ENCODE measurements at places on chromosomes 3 and 15.

- no peak for DNase-seq
These were observed at the start of gene CPLX3 for GRCh38 chr15:74826364-74826819. TSS of gene CPLX3 (plus strand) at chr15:74826627. CDS start at chr15:74826704, 77 bp downstream.

DNA sequence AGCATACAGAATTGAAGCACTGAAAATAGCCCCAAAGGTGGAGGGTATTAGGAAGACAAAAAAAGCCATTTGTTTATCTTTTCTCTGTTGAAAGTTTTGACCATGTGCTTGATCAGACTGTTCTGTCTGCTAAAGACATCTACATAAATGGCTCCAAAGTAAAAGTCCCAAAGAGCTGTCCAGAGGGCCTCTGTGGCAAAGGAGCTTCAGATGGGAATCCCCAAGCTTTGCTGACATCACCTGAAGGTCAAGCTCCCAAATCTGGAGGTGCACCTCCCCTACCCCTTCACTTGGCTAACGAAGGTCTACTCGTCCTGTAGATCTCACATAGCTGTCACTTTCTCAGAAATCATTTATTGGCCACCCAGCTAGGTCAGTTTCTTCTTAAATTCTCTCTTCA lies 194.6 kb upstream of the SLC2A2 start:
- DNase-seq = no peak

DNA sequence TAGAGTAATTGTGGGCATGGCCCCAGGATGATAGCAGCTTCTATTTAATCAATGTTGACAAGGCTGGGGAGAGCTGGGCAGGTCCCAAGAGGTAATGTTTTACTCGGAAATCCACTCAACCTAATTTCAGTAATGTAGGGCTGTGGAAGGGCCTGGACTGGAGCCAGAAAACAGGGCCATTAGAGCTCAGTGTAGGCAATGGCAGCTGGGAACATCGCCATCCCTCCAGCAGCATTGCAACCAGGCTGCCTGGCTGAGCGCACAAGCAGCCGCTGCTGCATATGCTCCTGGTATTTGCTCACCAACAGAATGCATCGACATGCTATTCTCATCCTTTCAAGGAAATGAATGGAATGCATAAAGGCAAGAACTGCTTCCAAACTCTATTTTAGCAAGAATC lies 90.0 kb downstream of the GAP43 start:
- peak; percentile 87 for DNase-seq

DNA sequence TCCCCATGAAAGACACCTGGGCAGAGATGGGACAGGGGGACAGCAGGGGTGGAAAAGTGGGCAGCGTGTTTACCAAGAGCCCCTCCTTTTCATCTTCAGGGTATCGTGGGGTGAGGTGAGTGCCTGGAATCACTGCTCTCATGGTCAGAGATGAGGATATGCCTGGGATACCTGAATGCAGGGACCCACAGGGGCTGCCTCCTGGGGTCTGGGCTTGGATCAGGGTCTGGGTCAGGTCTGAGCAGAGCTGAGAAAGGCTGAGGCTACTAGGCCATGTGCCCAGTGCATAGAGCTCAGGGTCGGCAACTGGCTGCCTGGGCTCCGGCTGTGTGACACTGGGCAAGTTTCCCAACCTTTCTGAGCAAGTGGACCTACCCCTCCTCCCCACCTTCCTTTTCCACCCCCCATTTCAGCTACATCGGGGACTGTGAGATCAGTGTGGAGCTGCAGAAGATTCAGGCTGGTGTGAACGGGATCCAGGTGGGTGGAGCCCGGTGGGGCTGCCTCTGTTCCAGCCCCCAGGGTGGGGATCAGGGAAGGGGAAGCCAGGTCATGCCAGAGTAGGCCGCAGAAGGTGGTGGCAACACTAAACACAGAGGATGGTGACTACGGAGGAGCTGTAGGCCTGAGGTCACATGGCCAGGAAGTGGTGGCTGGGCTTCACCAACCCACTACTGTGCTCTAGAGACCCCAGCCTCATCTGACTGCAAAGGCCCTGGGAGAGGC lies 24.5 kb downstream of the ESYT3 start:
- no peak for DNase-seq

DNA sequence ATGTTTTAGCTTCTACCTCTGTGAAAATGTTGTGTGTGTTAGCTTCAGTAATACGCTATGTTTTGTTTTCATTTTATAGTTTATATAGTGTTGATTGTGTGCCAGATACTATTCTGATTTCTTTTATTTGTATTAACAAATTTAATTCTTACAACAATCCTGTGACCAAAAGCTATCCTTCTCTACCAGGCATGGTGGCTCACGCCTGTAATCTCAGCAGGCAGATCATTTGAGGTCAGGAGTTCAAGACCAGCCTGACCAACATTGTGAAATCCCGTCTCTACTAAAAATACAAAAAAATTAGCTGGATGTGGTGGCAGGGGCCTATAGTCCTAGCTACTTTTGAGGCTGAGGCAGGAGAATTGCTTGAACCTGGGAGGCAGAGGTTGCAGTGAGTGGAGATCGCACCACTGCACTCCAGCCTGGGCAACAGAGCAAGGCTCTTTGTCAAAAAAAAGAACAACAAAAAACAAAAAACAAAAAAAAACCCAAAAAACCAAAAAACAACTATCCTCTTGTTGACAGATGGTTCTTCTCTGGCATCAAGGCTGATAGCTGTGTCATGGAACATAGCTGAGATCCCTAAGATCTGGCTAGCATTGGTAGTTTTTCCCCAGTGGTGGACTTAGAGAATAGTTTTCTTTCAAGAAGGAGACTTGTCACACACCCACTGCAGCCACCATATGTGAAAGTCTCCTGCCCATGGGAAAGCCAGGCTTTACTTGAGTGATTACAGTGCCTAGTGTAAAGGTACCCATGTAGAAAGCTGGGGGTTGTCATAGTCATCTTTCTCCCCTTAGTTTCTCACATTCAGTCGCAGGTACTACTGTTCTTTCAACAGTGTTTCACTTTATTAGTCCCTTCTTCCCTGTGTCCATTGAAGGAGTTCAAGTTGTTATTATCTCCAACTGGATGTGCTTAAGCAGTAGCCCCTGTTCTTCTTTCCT lies 116.5 kb downstream of the UBE2E2 start:
- no peak for DNase-seq

- DNase-seq = no peak
These were observed 1069.8 kb downstream of the IGSF11 start for GRCh38 chr3:117964814-117965213.

DNA sequence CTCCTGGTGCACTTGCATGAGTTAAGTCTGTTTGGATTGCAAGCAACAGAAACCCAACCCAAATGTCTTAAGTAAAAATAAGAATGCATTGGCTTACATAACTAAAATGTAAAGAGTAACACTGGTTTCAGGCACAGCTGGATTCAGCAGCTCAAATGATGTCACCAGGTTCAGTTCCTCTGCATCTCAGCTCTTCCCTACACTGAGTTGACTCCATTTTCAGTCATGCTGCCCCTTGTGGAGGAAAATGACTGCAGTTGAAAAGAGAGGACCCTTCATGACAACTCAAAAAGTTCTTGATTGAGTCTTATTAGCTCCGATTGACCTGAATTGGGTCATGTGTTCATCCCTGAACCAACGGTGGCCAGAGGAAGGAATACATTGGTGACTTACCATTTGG lies 138.5 kb upstream of the ABI3BP start:
- no peak for DNase-seq

DNA sequence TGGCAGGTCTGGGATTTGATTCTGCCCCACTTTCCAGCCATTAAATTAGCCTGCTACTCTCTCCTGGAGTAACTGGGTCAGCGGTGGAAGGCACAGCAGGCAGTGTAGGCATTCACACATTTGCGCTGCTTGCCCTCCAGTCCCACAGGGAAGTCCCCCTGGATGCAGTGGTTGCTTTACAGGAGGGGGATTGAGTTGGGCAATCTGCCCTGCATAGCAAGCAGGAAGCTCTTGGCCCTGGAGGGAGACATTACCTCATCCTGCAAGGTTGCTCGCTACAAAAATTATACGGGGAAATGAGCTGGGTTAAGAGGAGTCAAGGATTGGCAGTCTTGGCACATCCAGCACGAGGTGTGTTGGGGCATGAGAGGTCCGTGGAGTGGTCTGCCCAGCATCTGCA lies 14.8 kb downstream of the MCM2 start:
- no peak for DNase-seq

- DNase-seq = no peak
These were observed 611.5 kb downstream of the AGBL1 start for GRCh38 chr15:86691091-86691663.

GRCh38 chr3:183319371-183319770 lies 66.3 kb downstream of the B3GNT5 start:
- DNase-seq = no peak

- DNase-seq = no peak
These were observed 21.7 kb upstream of the GPR160 start for GRCh38 chr3:170016057-170016456.

GRCh38 chr15:92645731-92646130 lies 9.8 kb downstream of the FAM174B start:
- no peak for DNase-seq

- DNase-seq = no peak
These were observed 17.5 kb downstream of the MAP1A start for GRCh38 chr15:43534897-43535296.

DNA sequence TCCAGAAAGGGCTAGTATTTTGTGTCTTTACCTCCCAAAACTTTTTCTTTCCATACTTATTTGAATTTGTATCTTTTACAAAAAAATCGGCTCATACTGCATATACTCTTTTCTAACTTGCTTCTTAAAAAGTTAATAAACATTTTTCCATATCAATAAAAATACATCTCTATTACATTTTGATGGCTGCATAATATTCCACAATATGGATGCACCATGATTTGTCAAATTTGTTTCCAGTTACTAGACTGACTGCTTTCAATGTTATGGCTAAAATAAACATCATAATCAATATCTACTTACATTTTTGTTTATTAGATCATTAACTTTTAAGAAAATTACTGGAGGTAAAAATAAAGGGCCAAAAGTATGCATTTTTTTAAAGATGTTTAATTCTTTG lies 121.7 kb downstream of the MEIS2 start:
- DNase-seq = no peak

DNA sequence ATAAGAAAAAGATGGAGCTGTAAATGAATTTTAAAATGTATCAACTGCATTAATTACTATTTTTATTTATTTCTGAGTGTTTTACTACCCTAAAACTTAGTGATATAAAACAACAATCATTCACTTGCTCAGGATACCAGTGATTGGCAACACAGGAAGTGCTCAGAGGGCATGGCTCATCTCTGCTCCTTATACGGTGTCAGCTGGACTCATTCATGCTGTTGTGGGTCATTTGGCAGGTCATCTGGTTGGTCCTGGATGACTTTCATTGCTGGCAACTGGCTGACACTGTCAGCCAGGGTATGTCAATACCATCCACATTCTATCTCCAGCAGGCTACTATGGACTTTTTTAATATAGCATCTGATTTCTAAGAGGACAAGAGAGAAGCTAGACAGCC lies 689.6 kb upstream of the NECTIN3 start:
- no peak for DNase-seq

GRCh38 chr3:47705391-47705790 lies 76.3 kb downstream of the SMARCC1 start:
- no peak for DNase-seq

GRCh38 chr15:60519218-60519617 lies 40.3 kb upstream of the ICE2 start:
- no peak for DNase-seq

DNA sequence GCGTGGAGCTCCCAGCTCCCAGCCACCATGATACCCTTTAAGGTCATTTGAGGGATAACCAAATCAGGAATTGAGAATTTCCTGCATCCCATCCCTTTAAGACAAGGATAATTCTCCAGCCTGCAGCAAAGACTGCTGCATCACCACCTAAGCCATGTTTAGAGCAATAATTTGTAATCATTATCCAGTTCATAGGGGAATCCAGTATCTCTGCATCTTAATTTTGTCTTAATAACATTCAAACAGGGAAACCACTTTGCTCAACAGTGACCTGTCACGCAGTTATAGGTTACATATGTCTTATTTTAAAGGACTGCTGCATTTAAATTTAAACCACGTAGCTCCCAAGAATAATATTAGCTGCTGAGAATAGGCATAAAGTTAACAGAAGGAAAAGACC lies 188.4 kb downstream of the SSR3 start:
- DNase-seq = no peak

- no peak for DNase-seq
These were observed 193.7 kb downstream of the TCF12 start for GRCh38 chr15:57112178-57112577.

GRCh38 chr3:9222956-9223639 lies 26.3 kb downstream of the SRGAP3 start:
- DNase-seq = no peak

GRCh38 chr3:58358808-58359207 lies 26.1 kb downstream of the PXK start:
- no peak for DNase-seq

- DNase-seq = no peak
These were observed 378.7 kb downstream of the MCTP2 start for GRCh38 chr15:94610069-94610468.
